Cerebellar nuclear complex (tissue), 1 donor: ENCODE measurements at places on chromosomes 12 and 14.

DNA sequence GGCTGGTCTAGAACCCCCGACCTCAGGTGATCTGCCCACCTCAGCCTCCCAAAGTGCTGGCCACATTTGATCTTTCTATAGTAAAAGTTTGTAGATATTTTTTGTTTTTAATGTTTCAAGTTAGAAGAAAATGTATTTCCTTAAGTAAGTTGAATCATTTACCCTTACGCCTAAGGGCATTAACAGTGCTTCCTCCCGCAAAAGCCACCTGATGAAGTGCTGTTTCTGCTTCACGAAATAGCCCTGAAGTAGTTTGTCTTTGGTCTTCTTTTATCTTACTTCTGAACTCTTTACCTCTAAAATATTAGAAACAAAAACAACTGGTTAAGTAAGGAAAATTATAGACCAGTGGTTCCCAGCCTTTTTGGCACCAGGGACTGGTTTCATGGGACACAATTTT lies 22.7 kb downstream of the PAWR start:
- DNase-seq = no peak

- DNase-seq = no peak
Observed at GRCh38 chr12:104959335-104959841, 1.3 kb upstream of the SLC41A2 start.

GRCh38 chr12:10756194-10756593 lies 33.1 kb upstream of the YBX3 start:
- no peak for DNase-seq

GRCh38 chr14:94360945-94361565 lies 27.3 kb downstream of the SERPINA1 start:
- DNase-seq = no peak

- DNase-seq = no peak
Observed at GRCh38 chr12:47311568-47311967, 231.8 kb upstream of the AMIGO2 start.

- no peak for DNase-seq
Observed at GRCh38 chr14:91252871-91253794, 8.6 kb upstream of the GPR68 start.

- DNase-seq = no peak
Observed at GRCh38 chr14:67573228-67574010, 26.6 kb downstream of the PIGH start.

- DNase-seq = no peak
Observed at GRCh38 chr12:56337753-56338251, 882 bp upstream of the IL23A start.

DNA sequence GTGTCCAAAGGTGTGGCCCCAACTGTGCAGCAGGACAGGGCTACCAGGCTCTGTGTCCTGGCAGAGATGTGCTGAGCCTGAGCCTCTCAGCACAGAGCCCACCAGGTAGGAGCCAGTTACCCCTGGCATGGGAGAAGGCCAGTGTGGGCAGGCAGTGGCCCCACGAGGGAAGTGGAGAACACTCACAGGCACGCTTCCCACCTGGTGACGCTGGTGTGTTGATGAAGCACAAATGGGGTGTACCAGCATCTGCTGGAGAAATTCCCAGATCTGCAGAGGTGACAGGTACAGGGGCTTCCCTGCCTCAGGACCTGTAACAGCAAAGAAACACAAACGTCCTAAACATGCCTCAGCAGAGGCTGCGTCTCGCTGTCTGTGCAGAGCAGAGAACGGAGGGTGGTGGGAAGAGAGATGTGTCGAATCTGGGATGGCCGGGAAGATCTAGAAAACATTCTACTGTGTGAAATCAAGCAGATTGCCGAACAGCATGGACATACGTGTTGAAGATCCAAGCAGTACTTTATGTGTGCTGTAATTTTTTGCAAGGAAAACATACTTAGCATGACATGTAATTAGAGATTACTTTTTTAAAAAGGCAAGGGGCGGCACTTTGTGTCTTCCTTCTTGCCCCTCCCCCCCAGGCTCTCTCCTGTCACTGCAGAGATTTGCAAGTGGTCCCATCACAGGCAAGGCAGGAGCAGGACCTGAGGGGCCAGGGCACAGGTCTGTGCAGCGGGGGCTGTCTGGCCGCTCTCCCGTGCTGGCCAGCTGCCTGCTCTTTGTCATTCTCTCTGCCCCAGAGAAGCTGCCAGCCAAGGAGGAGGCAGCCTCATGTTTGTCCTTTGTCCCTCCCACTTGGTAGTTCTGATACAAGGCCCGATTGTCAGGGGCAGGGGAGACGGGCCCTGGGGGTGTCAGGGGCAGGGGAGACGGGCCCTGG lies 17.3 kb downstream of the HIP1R start:
- no peak for DNase-seq

GRCh38 chr12:61521258-61521657 lies 738.9 kb upstream of the USP15 start:
- DNase-seq = no peak

GRCh38 chr12:98686603-98687002 lies 41.5 kb downstream of the APAF1 start:
- DNase-seq = no peak

GRCh38 chr12:77949943-77950342 lies 119.2 kb downstream of the NAV3 start:
- DNase-seq = no peak

DNA sequence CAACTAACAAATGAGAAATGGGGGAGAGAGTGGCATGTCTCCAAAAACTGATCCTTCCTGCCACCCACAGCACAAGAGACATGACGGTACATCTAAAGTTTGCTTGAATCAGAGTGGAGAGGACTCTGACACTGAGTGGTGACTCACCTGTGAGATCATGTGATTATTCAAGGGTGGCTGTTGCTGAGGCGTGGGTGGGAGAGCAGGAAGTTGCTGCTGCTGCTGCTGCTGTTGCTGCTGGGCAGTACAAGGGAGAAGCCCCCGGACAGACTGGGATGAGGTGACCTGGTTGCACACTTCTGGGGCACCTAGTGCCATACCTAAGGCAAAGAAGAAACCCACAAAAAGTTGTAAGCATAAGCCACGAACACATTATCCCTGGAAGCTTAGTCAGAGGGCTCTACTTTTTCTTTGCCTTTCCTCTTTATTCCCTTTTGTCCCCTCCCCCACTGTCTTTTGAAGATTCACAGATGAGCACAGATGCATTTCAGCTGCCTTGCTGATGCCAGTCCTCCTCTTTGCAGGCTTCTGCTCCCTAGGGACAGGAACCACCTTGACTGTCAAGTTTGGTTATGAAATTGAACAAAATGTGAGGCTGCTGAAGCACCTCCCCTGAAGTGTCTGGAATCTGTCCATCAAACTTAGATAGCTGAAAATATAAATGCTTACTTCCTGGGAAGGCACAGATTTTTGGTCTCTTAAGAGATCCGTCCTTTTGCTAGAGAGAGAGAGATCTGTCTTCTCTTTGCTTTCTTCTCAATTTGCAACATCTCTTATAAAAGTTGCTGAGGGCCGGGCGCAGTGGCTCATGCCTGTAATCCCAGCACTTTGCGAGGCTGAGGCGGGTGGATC lies 29.4 kb upstream of the STAC3 start:
- no peak for DNase-seq

DNA sequence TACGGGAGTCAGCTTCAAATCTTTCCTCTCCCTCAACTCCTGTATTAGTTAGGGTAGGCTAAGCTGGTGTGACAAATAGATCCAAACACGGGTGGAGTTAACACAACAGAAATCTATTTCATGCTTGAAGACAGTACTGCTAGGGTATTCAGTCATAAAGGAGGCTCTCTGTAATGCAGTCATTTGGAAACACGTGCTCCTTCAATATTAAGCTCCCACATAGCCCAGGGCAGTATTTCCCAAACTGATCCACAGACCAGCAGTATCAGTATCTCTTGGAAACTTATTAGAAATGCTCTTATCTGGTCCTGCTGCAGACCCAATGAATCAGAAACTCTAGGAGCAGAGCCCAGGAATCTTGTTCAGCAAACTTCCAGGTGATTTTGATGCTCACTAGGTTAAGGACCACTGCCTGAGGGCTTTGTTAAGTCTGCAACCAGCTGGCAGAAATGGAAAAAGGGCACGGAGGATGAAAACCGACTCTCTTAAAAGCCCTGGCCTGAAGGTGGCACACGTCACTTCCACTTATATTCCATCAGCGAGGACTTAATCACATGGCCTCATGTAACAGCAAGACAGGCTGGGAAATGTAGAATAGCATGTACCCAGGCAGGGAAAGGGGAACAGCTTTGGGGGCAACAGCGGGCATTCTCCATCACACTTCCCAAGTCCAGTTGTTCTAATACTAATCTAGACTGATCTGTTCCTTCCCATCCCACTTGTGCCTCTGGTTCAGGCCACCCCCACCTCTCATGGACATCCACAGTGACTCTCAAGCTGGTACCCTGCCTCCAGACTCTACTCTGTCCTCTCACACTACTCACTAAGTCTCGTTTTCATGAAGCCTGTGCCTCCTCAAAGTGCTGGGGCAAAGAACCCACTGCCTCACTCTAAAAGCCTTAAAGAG lies 38.2 kb upstream of the RIC8B start:
- DNase-seq = no peak

- no peak for DNase-seq
Observed at GRCh38 chr12:6166808-6167207, 33.4 kb upstream of the CD9 start.

DNA sequence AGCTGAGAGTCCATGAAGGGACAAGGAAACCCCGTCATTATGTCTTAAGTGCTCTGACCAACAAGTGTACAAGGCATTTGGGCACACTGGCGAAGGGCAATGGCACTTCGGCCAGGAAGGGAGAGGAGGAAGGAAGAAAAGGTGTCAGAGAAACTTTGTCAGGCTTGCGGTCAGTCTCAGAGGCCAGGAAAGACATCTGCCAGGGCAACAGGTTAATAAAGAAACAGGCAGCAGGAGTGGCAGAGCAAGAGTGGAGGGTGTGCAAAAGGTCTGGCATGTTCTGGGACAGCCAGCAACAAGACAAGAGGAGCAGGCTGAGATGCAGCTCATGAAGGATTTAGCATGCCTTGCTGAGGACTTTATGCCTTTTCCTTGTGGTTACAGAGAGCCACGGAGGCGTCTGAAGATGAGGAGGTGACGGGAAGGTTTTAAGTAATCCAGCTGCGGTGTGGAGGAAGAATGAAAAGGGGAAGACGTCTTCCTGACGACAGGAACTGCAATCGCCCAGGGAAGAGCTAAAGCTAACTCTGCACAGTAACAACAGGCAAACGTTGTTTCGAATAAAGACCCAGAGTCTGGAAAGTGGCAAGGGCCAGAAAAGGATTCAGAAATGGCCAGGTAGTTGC lies 13.1 kb downstream of the APPL2 start:
- DNase-seq = no peak

DNA sequence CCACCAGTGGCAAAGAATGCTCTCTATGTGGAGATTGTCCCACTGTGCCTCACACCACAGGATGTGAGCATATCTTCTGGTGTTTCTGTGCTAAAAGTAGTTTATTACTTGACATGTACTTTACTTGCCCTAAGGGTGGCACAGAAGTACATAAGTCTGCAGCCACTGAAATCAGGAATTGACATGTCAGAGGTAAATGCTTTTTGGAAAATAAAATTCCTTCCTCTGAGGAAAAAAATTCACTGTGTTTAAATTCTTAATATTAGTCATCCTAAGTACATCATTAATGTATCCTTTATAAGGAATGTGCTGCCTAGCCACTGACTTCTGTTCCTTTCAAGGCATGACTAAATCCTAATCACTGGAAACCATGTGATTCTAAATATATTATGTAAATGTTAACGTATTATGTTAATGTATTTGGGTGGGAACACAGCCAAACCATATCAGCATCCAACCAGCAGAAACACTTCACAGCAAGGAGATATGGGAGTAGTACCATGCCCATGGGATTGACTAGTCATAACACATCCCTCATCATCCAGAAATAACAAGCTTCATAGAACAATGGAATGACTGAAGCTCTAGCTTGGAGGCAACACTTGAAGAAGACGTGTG lies 239.7 kb upstream of the PPFIA2 start:
- no peak for DNase-seq

DNA sequence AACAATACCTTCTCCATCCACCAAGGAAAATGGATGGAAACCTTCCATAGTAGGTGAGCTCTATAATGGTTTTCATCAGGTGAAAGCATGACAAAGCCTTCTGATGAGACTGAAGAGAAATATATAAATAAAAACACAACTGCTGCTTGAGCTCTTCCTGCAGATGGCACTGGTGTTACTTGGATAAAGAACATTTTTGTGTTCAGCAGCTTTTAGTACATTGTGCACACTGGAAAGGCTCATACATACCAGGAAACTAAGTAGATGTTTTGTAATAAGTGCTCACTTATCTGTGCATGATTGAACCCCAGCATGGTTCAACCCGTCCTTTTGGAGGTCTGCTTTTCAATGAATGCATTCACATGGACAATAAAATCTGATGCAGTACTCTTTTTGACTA lies 357.3 kb upstream of the MIS18BP1 start:
- DNase-seq = no peak

- no peak for DNase-seq
Observed at GRCh38 chr14:22819151-22819988, 4.1 kb upstream of the SLC7A7 start.
